Activated CD4-positive, alpha-beta memory T cell treated with anti-CD3 and anti-CD28 coated beads, Interleukin-2, amount 10 ng/mL, durations not matched to agents 7 days and 5 days (primary cell): ENCODE measurements at places on chromosomes 11 and 22. TPM values are rescaled to one million over a fixed set of nuclear protein-coding genes. Genes with fewer than 3 reads are reported as not detected.

The MFRP gene
- not detected for total RNA-seq

The FOLR3 gene
- total RNA-seq = not detected

The PATE2 gene
- not detected for total RNA-seq

The ELMOD1 gene
- not detected for total RNA-seq

The DGAT2 gene
- 1.5 TPM for total RNA-seq

The MPEG1 gene
- total RNA-seq = not detected

The CNTN5 gene
- total RNA-seq = not detected

The KRTAP5-11 gene
- total RNA-seq = not detected

The C11orf16 gene
- total RNA-seq = not detected

The TMEM191B gene
- 1.1 TPM for total RNA-seq

The SERHL2 gene
- total RNA-seq = 0.81 TPM

The OR10A3 gene
- total RNA-seq = not detected

The RAD9A gene
- 48.0 TPM for total RNA-seq
